HS-27A (cell line): ENCODE measurements at places on chromosomes 1 and 21.

DNA sequence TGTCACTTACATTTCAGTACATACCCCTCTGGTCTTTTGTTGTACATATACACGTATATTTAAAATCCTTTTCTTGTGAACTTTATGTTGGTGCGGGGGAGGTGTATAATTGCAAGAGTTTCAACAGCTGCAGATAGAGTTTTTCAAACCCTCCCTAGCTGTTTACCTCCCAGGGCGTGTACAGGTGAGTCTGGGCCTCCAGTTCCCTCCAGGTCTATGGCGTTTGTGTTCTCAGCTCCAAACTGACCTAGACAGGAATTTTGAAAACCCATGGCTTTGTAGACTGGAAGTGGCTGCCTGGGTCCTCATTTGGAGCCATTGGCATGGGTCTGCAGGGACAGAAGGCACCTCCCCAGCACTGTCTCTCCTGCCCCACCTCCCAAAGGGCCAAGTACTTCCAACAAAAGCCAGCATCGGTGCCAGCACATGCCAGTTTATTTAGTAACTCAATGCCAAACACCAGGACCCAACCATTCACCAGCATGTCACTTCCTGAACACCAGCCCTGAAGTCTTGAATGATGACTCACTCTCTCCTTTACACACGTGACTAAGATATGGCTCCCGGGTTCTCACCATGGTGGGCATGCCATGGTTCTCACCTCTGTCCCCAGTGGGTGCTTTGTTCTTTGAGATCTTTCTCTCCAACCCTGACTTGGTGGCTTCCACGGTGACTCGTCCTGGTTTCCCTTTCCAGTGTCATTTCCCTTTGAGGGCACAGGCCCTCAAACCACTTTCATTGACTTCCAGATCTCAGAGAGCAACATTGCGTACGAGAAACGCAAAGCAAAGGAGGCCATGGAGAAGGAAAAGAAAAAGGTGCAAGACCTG lies 57.3 kb upstream of the EFHD2 start:
- peak; percentile 94 for DNase-seq

DNA sequence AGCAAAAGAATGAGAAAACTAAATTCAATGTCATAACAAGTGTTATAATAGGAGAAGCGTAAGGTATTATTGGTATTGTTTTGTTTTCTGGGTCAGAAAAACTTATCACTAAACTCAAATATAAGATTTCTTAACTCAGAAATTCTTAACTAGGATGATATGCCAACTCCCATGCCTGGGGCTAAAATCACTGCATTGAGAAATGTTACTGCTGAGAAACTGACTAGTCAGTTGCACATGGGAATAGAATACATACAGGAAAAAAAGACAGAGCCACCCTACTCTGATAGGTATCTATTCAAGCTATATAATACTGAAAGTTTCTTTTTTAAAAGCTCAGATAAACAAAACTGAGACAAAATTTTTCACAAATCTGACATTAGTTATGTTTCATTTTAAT lies 56.3 kb downstream of the PRPF38A start:
- DNase-seq, result no peak

DNA sequence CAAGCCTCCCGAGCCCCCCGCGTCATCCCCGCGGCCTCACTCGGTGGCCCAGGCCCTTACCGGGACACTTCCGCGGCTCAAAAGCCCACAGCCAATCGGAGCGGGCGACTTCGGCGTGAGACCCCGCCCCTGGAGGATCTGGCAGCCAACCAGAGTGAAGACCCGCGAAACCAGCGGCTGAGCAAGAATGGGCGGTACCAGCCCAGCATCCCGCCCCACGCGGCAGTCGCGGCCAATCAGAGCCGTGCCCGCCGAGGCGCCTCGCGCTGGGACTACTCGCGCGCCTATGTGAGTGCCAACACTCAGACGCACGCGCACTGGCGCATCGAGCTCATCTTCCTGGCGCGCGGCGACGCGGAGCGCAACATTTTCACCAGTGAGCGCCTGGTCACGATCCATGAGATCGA lies 22.5 kb downstream of the DISP3 start:
- no peak for DNase-seq

DNA sequence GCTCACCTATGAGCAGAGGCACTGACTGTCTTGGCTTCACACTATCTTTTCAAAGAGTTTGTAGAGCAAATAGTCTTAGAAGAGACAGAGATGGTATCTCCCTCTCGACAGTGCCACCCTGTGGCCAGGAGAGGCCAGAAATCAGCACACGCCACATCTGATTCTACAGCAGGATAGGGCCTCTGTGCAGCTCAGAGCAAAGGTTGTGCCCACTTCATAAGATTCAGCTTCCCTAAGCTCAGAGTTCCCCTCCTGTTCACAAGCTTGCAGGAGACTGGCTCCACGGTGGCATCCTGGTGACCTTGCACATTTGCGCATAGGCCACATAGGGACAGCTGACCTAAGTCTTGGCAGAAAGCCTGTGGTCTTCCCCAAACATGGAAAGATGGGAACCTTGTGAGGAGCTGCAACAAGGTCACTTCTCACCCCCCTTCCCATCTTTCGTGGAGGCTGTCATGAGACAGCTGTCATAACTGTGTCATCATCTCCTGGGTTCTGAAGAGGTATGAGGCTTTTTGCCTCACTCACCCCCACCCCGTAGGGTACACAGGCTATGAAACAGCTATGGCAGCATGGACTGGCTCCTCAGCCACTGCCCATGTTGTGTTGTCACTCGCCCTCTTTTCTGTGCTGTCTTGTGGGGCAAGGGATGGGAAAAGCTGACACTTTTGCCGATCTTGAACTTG lies 3.0 kb downstream of the ITLN2 start:
- DNase-seq, result no peak

- DNase-seq, result no peak
These were observed 52.4 kb downstream of the CHD5 start for GRCh38 chr1:6127587-6128163.

- DNase-seq, result no peak
These were observed 819 bp downstream of the PYHIN1 start for GRCh38 chr1:158932171-158932570.

GRCh38 chr1:105102371-105102770 lies 1352.7 kb downstream of the AMY1C start:
- no peak for DNase-seq

DNA sequence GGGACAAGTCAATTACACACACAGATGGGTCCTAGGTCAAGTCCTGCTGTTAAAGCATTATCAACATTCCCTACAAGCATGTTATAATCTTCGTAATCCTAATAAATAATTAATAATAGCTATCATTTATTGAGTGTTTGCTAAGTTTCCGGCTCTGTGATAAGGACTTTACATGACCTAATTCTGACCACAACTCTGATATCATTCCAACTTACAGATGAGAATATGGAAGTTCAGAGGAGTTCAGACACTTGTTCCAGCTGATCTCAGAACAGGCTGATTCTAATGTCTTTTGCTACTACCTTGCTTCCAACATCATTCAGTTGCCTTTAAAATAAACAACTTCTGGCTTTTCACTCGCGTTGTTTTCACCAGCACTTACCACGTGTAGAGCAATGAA lies 770.1 kb upstream of the CXADR start:
- DNase-seq, result no peak

GRCh38 chr1:208510192-208510952 lies 266.2 kb upstream of the PLXNA2 start:
- no peak for DNase-seq

GRCh38 chr21:27570306-27570868 lies 603.5 kb upstream of the ADAMTS5 start:
- peak; percentile 98 for DNase-seq

GRCh38 chr1:184649451-184649888 lies 105.2 kb downstream of the EDEM3 start:
- DNase-seq, result no peak

DNA sequence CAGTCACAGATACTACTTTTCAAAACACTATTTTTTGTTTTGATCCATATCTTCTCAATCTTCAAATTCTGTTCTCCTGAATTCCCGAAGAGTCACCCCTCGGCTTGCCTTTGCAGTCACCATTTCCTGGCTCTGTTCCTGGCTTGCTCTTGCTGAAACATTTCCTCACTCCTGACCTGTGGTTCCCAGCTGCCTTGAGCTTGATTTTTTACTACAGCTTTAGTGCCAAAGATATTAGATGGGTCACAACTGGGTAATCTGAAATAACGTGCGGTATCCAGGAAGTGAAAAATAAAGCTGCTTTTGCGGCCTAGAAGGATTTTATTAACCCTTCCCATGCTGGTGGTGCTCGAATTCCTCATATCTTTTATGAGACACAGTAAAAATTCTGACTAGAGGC lies 318.8 kb downstream of the PCP4 start:
- no peak for DNase-seq

- no peak for DNase-seq
These were observed 219.3 kb upstream of the FGGY start for GRCh38 chr1:59077466-59078069.

GRCh38 chr1:177975588-177976495 lies 6.0 kb upstream of the SEC16B start:
- DNase-seq, result peak; percentile 38

DNA sequence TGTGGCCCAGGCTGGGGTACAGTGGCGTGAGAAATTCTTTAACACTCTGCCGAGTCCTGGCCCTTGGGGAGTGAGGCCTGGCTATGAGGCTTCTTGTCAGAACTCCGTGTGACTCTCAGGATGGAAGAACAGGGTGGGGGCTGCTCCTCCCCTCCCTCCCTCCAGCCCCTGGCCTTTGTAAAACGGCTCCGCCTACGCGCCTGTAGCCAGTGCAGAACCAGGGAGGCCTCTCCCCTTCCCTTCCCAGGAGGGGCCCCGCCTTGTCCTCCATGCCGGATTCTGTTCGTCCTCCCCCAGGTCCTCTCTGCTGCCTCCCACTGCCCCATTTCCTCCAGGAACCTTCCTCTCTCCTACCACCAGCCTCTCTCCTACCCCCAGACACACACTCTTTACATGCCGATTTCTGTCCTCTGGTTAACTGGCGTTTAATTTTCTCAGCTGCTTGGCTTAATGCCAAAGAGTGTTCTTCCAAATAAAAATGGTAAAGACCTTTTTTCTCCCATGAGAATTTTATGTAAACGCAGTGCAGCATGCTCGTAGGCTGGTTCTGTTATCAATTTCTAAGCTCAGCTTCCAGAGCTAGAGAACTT lies 21.0 kb downstream of the PDE9A start:
- no peak for DNase-seq

- DNase-seq, result peak; percentile 45
These were observed 12.4 kb upstream of the LRIF1 start for GRCh38 chr1:110976089-110976488.

- DNase-seq, result peak; percentile 64
These were observed 14.9 kb downstream of the AADACL4 start for GRCh38 chr1:12658531-12659453.

- DNase-seq, result no peak
These were observed 311.5 kb upstream of the DEPDC1 start for GRCh38 chr1:68808351-68808750.

DNA sequence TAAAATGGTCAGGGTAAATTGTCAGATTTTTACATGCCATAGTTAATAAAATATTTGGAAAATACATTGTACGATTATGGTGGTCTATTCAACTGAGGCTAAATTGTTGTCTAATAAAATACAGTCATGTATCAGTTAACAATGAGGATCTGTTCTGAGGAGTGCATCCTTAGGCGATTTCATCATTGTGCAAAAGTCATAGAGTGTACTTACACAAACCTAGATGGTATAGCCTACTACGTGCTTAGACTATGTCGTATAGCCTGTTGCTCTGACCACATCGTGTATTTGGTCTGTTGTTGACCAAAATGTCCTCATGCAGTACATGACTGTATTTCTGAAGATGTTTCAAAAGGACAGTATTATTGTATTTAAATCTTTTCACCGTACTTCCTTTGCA lies 5.2 kb downstream of the EEIG2 start:
- DNase-seq, result no peak

DNA sequence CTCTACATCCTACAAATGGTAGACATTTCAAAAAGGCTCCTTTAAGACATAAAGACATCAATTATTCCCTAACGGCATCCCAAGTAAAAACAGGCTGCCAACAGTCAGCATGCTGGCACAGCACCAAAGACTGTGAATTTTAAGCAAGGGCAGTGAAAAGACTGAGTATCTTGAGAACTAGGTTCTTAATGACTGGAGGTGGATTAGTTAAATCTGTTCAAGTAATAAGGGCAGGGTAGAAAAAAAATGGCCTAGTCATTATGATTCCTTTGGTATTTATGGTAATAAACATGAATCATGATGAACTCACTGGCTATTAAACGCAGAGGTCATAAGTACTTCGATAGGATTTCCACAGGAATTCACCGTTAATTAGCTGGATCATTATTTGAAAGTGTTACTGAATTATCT lies 75.2 kb downstream of the KIFAP3 start:
- no peak for DNase-seq

DNA sequence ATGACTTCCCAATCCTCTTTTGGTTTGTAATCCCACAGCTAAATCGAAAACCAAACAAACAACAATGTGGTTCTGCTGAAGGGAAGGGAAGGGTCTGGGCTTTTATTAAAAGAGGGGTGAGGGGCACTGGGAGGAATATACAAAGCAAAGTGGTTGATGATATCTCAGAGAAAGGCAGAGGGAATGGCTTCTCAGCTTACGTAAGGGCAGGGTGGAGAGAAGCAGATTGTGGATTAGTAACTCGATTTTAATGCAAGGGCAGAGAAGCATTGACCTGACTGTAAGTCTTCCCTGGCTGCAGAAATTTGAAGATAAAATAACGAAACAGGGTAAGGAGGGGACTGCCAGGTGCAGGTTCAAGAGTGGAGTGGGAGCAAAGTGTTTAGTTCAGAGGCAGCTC lies 438.2 kb upstream of the LRRC7 start:
- no peak for DNase-seq

DNA sequence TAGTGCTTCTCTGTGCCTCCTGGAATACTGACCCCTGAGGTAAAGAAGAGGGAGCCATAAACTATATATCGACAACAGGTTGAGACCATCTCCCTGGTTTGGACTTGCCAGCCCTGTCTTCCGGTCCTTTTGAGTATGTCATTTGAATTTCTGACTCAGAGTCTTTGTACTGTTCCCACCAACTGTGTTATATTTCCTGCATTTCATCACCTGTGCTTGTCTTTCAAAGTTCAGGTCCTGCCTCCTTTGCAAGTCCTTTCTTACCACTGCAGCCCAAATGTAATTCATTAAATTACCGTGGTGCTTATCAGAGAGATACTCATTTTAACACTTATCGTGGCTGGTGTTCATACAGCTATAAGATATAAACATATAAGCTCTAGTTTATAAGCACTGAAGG lies 10.7 kb downstream of the AK5 start:
- DNase-seq, result no peak

DNA sequence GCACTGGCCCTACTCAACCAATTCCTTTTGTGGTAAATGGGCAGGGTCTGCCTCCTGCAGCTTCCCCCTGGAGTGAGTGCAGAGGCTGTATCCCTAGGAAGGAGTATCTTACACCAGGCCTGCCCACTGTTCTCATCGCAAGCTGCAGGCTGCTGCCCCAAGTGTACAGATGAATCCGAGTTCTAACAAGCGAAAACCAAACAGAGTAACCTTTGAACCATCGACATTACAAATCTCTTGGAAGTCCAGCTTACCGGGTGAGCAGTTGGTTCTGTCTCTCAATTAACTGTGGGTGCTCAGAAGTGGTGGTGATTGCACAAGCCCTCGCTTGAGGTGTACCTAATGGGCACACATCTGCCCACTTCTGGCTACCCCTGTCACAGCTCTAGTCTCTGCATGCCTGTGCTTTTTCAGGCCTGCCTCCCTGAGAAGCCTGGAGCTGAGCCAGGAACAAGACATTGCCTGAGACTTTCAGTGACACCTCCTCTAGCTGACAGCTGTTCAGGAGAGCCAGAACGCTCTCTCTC lies 22.7 kb downstream of the INAVA start:
- no peak for DNase-seq

GRCh38 chr1:13728091-13728715 lies 28.2 kb downstream of the PRDM2 start:
- no peak for DNase-seq

GRCh38 chr1:203057911-203058675 lies 27.7 kb downstream of the MYOG start:
- no peak for DNase-seq
